CD8-positive, alpha-beta T cell (primary cell): ENCODE measurements at places on chromosomes 3 and 15.

DNA sequence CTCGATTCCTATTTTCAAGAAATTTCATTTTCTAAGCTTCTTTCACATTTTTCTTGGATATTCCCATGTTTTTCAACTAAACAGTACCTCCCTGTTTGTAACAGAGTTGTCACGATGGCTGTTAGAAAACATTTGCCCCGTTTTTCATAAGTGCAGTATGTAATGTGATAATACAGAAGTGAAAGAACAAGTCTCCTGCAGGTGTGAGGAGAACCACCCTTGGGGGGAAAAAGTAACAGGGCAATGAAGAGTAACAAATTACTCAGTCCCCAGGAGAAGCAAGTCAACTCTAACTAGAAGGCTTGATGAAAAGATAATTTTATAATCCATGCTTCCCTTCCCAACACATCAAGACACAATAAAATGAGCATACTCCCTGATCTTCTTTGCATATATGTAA is 493.3 kb downstream of the FOXP1 start:
- no peak for DNase-seq

GRCh38 chr3:169465417-169465816 is 198.1 kb downstream of the MECOM start:
- DNase-seq: no peak

DNA sequence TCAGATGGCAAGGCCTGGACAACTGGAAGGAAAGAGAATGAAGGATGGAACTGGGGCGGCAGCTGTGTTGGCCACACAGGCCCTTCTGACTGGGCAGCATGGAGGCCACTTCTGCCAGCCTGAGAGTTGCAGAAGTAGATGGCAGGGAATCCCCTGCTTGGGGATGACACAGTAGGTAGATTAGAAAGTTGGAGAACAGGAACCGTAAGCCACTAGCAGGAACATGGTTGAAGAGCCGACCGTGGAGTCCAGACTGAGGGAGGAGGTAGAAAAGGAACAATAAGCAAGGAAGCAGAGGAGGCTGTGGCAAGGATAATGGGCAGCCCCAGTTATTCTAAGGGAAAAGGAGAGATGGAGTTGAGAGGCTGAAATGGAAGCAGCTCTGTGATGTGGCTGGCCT is 26.4 kb upstream of the ZNF774 start:
- DNase-seq: no peak

DNA sequence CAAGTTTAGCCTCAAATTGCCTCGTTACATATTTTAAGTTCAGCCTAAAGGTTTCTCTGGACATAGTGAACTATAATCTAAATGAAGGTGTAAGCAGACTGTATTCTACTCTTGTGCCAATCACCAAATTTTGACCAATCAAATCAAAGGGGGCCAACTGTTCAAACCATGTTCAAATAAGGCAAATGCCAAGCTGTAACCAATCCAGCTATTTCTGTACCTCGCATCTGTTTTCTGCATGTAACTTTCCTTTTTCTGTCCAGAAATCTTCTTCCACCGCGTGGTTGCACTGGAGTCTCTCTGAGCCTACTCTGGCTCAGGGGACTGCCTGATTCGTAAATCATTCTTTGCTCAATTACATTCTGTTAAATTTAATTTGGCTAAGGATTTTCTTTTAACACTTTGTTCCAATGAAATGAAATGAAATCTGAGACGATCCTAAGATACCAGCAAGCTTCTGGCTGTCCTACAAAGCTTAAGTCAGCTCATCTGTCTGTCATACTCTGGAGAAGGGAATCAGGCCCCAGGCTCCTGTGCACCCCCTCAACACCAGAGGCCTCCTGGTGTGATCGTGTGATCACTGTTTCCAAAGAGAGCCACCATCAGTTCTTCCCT is 53.2 kb upstream of the ZNF148 start:
- DNase-seq: no peak

DNA sequence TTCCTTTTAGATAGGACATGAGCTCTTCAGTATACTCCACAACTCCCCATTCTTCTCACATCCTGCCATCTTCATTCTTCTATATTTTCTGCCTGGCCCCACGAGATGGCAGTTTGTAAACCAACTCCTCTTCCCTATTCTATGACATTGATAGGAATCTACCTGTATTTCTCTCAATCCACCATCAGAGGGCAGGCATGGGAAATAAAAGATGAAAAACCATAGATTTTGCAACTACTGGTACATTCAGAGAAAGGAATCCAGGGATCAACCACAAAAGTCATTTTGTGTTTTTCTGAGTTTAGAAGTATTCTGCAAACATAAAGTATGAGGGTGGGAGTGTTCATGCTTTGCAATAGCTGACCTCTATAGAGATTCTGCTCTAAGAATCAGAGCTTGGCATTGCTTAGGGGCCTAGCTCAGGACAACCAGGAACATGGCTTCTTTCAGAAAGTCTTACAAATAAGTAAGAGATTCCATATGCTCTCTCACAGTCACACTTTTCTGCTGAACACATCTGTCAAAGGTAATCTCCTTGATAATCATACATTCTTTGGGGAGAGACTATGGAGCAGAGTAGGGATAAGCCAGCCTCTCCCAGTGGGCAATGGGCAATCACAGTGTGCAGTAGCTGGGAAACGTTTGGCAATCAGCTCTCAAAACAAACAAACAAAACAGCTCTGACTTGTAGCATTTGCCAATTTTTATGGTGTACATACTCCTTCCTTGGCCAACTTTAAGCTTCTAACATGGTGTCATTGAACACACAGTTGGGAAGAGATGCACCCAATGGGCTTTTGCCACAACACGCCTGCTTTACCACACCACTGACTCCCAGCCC is 43.1 kb upstream of the SLC25A36 start:
- DNase-seq: no peak

GRCh38 chr15:27222479-27222878 is 251.5 kb downstream of the GABRG3 start:
- DNase-seq: no peak

- DNase-seq: no peak
These were observed 522.8 kb downstream of the NLGN1 start for GRCh38 chr3:173920386-173920785.

DNA sequence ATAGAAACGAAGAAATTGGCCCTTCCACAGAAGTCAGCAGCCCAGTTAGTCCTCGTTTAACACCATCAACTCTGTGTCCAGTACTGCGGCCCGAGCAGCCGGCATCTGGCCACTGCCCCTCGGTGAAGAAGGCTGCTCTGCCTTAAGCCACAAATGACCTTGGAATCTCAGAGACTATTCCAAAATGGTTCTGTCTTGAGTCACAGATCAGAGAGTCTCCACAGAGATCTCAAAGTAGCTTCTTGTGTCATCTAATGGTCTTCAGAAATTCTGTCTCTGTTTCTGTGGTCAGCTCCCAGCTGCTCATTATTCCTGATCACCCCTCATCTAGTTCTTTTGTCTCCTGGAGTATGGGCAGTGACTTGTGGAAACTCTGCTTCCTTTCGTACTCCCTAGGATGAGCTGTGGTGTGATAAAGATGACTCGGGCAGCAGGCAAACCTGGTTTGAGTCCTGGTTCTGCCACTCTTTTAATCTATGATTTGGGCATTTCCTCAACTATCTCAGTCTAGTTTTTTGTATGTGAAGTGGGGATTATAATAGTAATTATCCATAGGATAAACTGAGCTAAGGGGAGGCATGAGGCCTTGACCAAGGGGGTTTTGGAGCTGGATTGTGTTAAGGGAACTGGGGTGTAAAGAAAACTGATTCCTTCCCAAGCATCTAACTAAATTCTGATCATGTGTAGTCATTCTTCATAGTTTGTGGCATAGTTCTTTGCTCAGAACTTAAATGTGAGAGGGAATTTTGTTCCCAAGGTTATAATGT is 22.6 kb downstream of the CRTC3 start:
- DNase-seq: no peak

GRCh38 chr3:41031401-41031800 is 167.9 kb upstream of the CTNNB1 start:
- DNase-seq: no peak

DNA sequence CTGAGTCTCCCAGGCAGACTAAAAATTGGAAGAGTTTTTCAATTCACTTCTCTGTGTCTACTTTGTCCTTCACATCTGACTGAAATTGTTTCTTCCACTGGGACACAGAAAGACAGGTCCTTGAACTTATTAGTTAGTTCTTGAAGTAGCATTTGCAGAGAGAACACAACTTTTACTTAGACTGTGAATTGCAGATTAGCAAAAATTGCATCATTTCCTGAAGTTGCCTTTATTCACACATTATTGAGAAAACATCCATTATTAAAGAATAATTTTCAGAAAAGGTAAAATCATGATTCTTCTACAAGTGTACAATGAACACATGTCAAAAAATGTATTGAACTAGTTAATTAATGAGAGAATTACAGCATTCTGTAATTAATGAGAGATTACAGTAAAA is 1.4 kb upstream of the COMMD2 start:
- DNase-seq: no peak

- DNase-seq: no peak
These were observed 11.2 kb upstream of the CAPN3 start for GRCh38 chr15:42348083-42348482.

DNA sequence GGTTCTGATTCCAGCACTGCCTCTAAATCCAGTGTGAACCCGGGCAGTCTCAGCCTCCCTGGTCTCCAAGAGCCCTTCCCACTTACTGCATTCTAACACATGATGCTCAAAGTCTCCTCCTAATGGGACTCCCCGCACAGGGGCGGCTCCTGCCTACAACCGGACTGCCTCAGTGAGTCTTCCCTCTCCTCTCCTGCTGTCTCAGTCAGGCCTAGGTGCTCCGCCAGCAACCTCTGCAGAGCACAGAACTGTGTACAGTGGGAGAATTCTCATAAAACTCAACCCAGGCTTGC is 28.9 kb downstream of the TBC1D2B start:
- no peak for DNase-seq

DNA sequence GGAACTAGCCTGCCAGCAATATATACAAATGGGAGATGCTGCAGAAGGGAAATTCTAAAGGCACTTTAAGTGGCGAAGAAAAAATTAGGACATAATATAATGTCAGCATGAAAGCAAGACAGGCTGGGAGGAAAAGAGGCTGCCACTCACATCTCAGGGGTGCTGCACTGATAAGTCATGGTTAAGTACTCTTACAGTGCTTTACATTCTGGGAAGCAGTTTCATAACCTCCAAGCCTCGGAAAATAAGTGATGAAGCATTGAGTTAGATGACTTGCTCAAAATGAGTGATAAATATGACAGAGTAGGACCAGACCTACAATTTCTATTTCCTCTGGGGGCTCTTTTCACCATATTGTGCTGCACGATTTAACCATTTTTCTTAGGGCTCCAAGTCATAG is 109.0 kb downstream of the HERC1 start:
- DNase-seq: no peak

- no peak for DNase-seq
These were observed 981.2 kb downstream of the NSUN3 start for GRCh38 chr3:95044101-95044500.

GRCh38 chr3:93861017-93861416 is 112.7 kb downstream of the PROS1 start:
- no peak for DNase-seq

GRCh38 chr3:54243960-54244682 is 121.8 kb downstream of the CACNA2D3 start:
- DNase-seq: no peak

GRCh38 chr3:111152496-111152895 is 80.9 kb downstream of the NECTIN3 start:
- no peak for DNase-seq
